Effector memory CD8-positive, alpha-beta T cell (primary cell): ENCODE measurements at places on chromosomes 1 and 21.

GRCh38 chr21:33042812-33043211 lies 17.1 kb downstream of the OLIG2 start:
- DNase-seq: no peak

GRCh38 chr1:36175137-36176095 lies 19.5 kb downstream of the MAP7D1 start:
- no peak for DNase-seq

DNA sequence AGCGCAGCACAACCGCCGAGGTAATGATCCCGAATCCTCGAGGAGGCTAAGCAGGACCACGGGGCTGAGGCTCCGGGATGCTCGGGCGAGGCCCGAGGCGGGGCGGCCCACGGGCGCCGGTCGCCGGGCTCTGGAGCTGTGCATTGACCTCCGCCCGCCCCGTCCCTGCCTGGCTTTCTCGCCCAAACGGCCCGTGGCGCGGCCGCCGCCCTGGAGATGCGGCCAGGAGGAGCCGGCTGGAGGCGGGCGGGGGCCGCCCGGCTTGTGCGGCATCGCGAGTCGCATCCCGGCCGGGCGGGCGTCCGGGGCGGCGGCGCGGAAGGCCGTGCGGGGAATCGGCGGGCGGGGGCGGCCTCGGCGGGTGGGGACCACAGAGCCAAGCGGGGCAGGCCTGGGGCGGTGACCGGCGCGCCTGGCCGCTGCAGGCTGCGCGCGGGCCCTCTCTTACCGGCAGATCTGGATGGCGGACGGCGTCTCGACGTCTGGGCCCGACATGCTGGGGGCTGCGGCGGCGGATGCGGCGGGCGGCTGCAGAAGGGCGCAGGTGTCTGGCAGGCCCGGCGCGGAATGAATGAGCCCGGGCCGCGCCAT lies 663 bp downstream of the ACOT7 start:
- DNase-seq: no peak

DNA sequence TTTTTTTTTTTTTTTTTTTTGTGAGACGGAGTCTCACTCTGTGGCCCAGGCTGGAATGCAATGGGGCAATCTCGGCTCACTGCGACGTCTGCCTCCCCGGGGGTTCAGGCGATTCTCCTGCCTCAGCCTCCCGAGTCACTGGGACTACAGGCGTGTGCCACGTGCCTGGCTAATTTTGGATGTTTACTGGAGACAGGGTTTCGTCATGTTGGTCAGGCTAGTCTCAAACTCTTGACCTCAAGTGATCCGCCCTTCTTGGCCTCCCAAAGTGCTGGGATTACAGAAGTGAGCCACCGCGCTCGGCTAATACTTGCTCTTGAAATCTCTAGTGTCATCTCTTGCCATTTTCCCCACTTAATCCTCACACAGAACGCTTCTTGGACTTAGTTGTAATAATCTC lies 1.1 kb upstream of the SYCP1 start:
- no peak for DNase-seq

DNA sequence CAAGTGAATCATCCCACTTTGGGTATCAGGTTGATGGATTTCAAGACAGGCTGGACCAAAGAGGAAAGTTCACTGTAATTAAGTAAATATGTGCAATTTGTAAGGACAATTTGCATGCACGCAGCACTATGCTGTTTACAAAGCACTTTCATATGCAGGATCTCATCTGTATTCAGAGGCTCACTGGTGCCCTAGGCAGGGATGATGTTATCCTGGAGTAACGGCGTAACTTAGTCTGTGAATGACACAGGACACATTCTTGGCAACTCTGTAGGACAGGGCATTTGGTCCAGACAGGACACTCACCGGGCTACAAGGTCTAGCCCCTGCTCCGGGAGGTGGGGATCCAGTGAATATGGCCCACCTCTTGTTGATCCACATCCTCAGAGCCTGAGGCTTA lies 365.4 kb upstream of the DUSP10 start:
- DNase-seq: no peak

DNA sequence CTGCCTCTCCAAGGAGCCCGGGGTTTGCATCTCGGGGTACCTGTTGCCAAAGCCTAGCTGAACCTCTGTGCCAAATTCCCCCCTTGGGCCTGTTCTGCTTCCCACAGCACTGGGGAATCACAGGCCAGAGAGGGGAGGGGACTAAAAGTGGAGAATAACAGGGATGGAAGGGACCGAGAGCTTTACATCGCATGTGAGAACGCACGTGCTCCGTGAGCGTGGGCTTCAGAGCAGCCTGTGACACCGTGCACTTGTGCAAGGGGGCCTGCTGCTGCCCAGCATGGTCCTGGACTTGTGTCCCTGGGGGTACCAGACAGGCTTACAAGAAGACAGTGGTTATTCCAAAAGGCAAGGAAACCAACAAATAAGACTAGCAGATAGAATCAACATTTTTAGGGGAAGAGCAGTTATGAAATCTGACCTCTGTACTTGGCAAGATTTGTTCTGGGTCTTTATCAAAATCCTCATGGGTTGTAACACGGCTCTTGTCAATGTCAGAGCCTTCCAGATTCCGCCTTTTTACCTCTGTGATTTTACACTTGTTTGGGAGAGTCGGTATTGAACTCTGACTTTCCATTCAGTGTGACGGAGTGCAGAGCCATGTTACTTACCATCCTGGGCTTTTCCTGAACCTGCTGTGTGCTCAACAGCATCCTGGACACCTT lies 36.2 kb upstream of the TNFRSF1B start:
- no peak for DNase-seq

GRCh38 chr1:185566995-185567394 lies 167.2 kb upstream of the HMCN1 start:
- DNase-seq: peak; percentile 54
